ENCODE measurements at places on chromosomes 11 and 22.
A peak's percentile ranks its signal among the peaks of the same experiment; 100 is the strongest.

DNA sequence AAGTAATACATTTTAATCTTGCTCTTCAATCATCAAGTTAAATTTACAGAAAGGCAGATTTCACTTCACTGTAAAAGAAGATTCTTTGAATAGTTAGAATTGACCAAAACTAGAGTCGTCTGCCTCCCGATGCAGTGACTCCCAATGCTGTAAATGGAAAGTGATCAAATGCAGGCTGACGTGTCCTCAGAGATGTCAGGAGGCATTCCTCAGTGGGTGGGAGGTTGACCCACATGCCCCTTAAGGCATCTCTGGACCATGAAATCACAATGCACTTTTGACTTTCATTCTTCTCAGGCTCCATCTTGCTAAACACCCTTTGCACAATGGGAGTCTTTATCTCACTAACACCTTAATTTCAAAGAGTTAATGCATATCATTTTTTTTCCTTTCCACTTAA, 19.0 kb upstream of the CECR2 start:
- DNase-seq = no peak

- no peak for DNase-seq
Measured at GRCh38 chr11:12394601-12395000, 17.2 kb downstream of the PARVA start.

GRCh38 chr22:17749605-17750395, 24.5 kb downstream of the BID start:
- no peak for DNase-seq

DNA sequence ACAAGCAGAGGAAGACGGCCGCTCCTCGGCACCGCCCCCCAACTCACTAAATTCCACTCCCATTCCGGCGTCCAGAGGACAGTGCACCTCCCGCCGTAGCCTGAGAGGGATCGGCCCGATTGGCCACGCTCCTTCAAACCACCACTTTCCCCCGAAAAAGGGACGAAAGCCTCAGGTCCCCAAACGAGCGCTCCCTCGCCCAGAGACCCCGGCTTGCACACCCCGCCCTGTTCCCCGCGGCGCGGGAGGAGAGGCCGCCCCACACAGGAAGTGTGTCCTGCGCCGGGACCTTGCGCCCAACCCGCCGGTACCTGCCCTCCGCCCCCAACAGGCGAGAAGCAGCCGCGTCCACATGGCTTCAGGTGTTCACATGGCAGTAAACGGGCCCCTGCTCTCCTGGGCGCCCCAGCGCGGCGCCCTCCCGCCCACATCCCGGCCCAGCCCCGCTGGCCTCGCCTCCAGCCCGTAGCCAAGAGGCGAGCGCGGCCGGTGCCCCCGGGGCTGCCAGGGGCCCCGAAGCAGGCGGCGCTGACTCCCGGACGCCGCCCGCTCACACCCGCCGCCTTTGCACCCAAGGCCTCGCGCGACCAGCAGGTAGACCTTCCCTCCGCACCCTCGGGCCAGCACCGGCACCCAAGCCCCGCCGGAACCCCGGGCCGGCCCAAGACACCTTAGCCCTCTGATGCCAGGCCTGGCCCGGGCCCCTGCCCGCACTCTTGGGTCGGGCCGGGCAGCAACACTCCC, 849 bp downstream of the TCF20 start:
- DNase-seq = peak; percentile 41

GRCh38 chr11:122309262-122309925, 193.4 kb upstream of the BLID start:
- DNase-seq = no peak

All from stimulated activated CD4-positive, alpha-beta T cell treated with anti-CD3 and anti-CD28 coated beads, Interleukin-15, amount 100 ng/mL, for 1 hour (primary cell).